ENCODE measurements at places on chromosomes 2 and 18.

DNA sequence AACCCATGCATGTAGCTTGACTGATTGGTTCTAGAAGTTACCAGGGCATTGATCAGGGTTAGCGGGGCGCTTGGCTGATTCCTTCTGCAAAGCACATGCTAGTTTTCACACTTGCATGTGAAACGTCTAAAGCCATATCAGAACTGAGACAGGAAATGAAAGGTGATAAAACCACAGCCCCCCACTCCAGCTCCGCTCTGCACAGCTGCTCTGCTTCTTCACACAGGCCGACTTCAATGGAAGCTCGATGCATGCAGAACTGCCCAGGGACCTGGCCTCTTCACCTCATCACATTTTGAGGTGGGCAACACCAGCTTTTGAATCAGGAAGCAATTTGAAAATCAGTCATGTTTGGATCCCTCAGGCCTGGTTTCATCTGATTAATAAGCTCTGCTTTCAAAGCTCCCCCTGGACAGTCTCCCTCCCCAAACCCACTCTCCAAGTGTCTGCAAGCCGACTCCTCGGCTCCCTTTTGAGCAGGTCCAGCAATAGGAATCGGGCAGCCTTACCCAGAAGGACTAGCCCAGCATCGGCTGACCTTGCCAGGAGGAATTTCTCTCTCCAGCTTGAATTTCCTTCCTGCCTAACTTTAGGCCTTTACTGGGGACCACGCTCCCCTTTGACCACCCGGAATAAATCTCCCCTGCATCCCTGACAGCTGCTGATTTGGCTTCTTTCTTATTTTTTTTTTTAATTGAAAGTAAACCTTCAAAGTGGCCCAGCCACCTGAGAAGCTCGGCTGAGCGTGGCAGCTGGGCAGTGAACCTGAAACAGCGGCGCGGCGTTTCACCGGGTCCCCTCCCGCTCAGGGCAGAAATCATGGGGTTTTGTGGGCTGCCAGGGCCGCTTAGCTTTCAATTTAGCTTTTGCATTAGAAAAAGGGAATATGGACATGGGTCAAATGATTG lies 31.7 kb downstream of the HRH4 start:
- H3K27ac ChIP-seq = no peak overlapping the region
- H3K27me3 ChIP-seq = no peaks in the 10 kb centered on the region
- H3K4me1 ChIP-seq = no peaks in the 10 kb centered on the region
- no peak for DNase-seq
- no peaks in the 10 kb centered on the region for H3K36me3 ChIP-seq
- H3K4me3 ChIP-seq = no peak overlapping the region

DNA sequence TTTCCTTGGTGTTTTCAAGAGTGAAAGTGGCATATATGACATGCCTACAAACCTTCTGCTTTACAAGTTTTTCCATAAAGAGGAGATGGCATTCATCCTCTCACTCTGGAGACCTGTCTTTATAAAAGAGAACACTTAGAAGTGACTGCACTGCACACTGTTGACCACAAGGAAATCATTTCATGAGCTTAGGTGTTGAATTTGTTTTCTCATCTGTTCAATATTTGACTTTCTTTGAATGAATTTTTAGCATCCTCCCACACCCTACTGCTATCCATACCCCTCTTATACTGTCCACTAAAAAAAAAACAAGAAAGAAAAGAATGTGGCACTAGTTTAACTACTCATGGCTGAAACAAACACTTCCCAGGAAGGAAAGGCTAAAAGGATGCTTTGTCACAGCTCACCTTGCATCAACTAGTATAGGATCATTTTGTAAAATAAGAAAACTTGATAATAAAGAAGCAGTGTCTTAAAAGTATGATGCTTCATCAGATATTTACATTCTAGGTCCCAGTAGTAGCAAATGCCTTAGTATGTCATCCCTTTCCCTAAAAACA lies 83.0 kb downstream of the ACVR1 start:
- no peak overlapping the region for H3K4me3 ChIP-seq
- H3K27ac ChIP-seq = peak overlapping the region; percentile 24
- H3K4me1 ChIP-seq = no peaks in the 10 kb centered on the region

GRCh38 chr2:150012986-150013385 lies 425.4 kb upstream of the MMADHC start:
- H3K27me3 ChIP-seq = no peaks in the 10 kb centered on the region
- no peak overlapping the region for H3K27ac ChIP-seq
- no peaks in the 10 kb centered on the region for H3K4me1 ChIP-seq
- DNase-seq = no peak

GRCh38 chr2:204749319-204749718 lies 204.0 kb downstream of the PARD3B start:
- H3K4me3 ChIP-seq = no peak overlapping the region
- DNase-seq = no peak
- no peaks in the 10 kb centered on the region for H3K27me3 ChIP-seq
- no peaks in the 10 kb centered on the region for H3K36me3 ChIP-seq
- H3K27ac ChIP-seq = no peak overlapping the region

- no peak overlapping the region for H3K27ac ChIP-seq
- no peaks in the 10 kb centered on the region for H3K36me3 ChIP-seq
- DNase-seq = no peak
- no peak overlapping the region for H3K4me3 ChIP-seq
Measured at GRCh38 chr18:35479911-35480586, 17.7 kb downstream of the INO80C start.

DNA sequence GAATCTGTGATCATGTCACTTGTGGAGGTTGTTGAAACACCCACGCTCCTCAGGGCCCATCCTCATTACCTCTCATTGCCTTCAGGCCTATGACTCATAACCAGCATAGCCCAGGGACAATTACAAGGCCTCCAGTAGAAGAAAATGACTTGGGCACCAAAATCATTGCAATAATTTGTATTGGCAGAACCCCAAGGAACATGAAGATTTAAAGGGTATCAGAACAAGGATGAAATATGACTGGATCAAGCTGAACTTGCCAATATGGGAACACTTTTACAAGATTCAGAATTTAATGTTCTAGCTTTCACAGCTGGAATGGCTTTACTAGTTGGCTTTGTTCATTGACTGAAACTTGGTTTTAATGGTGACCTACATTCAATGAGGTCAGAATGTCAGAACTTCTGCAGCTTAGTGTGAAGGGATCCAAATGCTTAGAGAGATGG lies 156.4 kb downstream of the COPS8 start:
- H3K4me1 ChIP-seq = no peaks in the 10 kb centered on the region
- no peaks in the 10 kb centered on the region for H3K36me3 ChIP-seq
- no peak for DNase-seq
- H3K27me3 ChIP-seq = no peaks in the 10 kb centered on the region
- H3K27ac ChIP-seq = no peak overlapping the region

- H3K27ac ChIP-seq = peak overlapping the region; percentile 12
- no peaks in the 10 kb centered on the region for H3K27me3 ChIP-seq
- peaks cover 51% of the 10 kb centered on the region for H3K4me1 ChIP-seq
- no peak overlapping the region for H3K4me3 ChIP-seq
- no peak for DNase-seq
- no peaks in the 10 kb centered on the region for H3K36me3 ChIP-seq
Measured at GRCh38 chr18:377088-377487, 109.2 kb upstream of the THOC1 start.

GRCh38 chr2:96688649-96689430 lies 46.3 kb downstream of the FER1L5 start:
- H3K4me3 ChIP-seq = no peak overlapping the region
- H3K36me3 ChIP-seq = no peaks in the 10 kb centered on the region
- H3K4me1 ChIP-seq = no peaks in the 10 kb centered on the region
- H3K27ac ChIP-seq = no peak overlapping the region

GRCh38 chr2:48209214-48209885 lies 303.1 kb upstream of the FBXO11 start:
- H3K27ac ChIP-seq = no peak overlapping the region
- DNase-seq = no peak
- no peaks in the 10 kb centered on the region for H3K4me1 ChIP-seq

DNA sequence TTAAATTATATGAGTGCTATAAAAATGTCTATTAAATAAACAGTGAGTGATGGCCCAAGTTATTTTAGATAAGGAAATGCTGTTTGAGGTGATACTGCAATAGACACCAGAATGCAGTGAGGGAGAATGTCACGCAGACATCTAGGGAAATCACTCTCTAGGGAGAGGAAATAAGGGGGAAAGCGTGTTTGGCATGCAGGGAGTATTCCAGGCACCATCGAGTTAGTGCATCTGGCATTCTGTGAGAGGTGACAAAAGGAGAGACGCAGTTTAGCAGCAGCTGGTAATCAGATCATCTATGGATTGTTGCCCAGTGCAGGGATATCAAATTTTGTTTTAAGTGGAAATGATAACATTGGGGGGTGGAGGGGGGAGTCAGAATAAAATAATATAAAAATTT lies 175.4 kb upstream of the NETO1 start:
- H3K36me3 ChIP-seq = no peaks in the 10 kb centered on the region
- DNase-seq = no peak
- no peaks in the 10 kb centered on the region for H3K27me3 ChIP-seq
- H3K4me1 ChIP-seq = no peaks in the 10 kb centered on the region

- DNase-seq = no peak
- no peaks in the 10 kb centered on the region for H3K27me3 ChIP-seq
- H3K4me1 ChIP-seq = no peaks in the 10 kb centered on the region
- no peaks in the 10 kb centered on the region for H3K36me3 ChIP-seq
Measured at GRCh38 chr2:54925022-54925421, 125.2 kb downstream of the RTN4 start.

- DNase-seq = no peak
- no peak overlapping the region for H3K4me3 ChIP-seq
- H3K4me1 ChIP-seq = no peaks in the 10 kb centered on the region
- H3K27ac ChIP-seq = no peak overlapping the region
- H3K27me3 ChIP-seq = no peaks in the 10 kb centered on the region
- no peaks in the 10 kb centered on the region for H3K36me3 ChIP-seq
Measured at GRCh38 chr2:67516899-67517530, 119.9 kb downstream of the ETAA1 start.

DNA sequence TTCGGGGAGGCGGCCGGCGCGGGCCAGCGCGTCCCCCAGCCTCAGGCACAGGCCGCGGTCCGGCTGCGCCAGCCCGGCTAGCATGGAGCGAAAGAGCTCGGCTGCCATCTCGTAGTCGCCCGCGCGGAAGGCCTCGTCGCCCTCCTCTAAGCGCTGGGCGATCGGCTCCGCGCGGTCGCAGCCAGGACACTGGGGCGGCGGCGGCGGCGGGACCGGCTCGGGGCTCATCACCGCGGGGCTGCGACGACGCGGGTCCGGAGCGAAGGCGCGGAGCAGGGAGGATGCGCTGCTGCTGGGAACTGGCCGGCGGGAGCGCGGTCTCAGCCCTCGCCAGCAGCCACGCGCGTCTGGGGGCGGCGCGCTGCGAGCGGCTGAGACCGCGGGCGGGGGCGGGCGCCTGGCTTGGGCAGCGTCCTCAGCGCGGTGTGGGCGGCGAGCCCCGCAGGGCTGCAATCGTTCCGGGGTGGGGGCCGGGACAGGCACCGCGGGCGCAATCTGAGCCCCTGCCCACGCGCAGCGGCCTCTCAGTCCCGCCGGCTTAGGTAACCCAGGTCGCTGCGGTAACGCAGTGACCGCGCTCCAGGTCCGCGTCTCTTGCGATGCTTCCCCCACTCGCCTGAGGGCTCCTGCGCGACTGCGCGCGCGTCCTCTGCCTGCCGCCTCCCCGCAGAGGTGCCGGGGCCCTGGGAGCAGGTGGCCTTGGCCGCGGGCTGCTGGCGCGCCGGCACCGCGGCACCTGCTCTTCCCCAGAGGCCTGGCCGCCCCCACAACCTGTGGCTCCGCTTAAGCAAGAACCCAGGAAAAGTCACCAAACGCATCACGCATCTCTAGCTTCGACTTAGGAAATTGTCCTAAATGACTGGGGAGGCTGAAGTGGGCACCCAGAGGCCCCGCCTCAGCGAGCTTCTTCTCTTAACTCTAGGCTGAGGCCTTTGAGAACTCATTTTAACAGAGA lies at the start of gene LONRF2:
LONRF2 (minus strand) TSS at position 636 of the 955 bp plus-strand sequence; CDS start at position 228, 408 bp downstream.
- H3K27ac ChIP-seq = peak within 1 kb of the TSS; percentile 81
- H3K4me1 ChIP-seq = no peaks in the 10 kb centered on the region
- H3K36me3 ChIP-seq = no peaks in the 10 kb centered on the region

DNA sequence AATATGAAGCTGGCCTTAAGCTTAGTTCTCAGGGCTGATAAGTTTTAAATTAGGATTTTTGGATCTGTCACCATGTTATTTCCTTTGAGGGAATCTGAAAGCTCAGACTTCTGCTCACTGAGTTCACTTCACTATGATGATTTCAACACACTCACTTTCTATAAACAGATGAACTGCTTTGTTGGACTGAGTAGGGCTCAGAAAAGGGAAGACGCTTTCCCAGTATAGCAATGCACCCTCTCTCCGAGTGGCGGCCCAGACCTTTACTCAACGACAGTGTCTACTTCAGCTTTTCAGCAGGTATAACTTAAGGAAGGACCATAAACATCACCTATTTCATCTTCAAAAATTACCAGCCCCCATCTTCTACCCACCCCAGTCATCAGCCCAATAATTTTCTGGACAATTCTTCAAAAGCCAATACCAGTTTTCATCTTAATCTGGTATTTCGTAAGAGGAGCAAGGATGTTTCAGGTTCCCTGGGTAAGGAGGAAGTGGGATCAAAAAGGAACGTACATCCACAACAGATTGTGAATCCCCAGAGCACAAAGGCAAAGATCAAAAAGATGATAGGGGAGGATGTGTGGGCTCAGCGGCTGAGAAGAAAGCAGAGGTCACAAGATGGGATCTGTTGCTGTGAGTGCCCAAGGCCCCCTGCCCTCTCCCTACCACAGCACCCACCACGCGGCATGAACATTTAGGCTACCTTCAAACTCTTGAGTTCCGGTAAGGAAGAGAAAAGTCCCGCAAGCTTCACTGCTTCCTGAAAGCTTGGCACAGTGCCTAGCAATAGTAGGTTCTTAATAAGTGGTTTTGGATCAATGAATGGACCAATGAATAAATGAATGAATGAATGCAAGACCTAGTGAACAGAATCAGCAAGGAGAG lies 41.9 kb downstream of the LPIN2 start:
- peak overlapping the region; percentile 2 for H3K4me3 ChIP-seq
- peak overlapping the region; percentile 56 for H3K27ac ChIP-seq
- peaks cover 69% of the 10 kb centered on the region for H3K4me1 ChIP-seq
- no peaks in the 10 kb centered on the region for H3K36me3 ChIP-seq

- no peak overlapping the region for H3K4me3 ChIP-seq
- no peak overlapping the region for H3K27ac ChIP-seq
- H3K36me3 ChIP-seq = no peaks in the 10 kb centered on the region
- no peaks in the 10 kb centered on the region for H3K27me3 ChIP-seq
- no peak for DNase-seq
Measured at GRCh38 chr18:25019931-25020330, 332.0 kb downstream of the ZNF521 start.

DNA sequence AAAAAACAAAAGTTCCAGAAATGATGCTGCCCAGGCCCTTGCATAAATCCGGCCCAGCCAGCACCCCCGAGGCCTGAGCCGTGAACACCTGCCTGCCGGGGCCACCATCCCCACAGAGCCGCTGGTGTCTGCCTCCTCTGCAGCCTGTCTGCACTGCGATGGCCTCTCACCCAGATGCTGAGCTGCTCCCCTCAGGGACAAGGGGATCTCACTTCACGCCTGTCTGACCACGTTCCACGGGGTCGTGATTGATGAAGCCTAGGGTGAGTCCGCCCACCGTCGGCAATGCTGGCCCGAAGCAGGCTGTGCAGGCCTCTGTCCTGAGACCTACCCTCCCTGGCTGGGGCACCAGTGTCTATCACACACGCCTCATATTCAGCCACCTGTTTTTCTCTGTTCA lies 444.2 kb downstream of the EIPR1 start:
- no peaks in the 10 kb centered on the region for H3K36me3 ChIP-seq
- no peaks in the 10 kb centered on the region for H3K4me1 ChIP-seq
- H3K27me3 ChIP-seq = no peaks in the 10 kb centered on the region
- DNase-seq = no peak
- H3K27ac ChIP-seq = no peak overlapping the region

- H3K36me3 ChIP-seq = no peaks in the 10 kb centered on the region
- H3K4me1 ChIP-seq = peaks cover 18% of the 10 kb centered on the region
- no peak overlapping the region for H3K4me3 ChIP-seq
Measured at GRCh38 chr18:48019557-48020325, 89.3 kb upstream of the SMAD2 start.

Data from right atrium auricular region (tissue), 2 donors.